CD4-positive, alpha-beta T cell treated with Interleukin-4 for 4 hours (primary cell): ENCODE measurements at places on chromosomes 2 and 18.

DNA sequence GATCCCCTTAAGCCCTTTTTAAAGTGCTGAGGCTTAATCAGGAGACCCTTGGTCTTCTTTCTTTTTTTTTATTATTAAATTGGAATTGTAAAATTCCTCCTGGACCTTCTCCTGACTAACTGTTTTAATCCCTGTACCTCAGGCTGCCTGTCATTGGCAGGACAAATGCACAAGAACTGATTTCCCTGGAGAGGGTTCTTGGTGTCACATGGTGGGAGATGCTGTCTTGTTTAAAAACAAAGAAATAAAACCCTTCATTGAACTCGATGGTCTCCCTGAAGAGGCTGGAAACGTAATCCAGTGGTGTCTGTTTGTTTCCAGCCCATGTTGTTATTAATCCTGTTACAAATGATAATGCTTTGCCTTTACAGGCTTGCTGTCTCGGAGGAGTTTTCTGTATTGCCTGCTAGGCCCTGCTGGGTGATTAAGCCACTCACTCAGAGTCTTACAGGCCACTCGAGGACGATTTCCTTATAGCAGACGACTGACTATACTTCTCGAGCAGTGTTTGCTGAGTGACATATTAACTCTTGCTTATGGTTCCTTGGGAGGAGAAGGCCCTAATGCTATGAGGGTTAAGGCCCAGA lies 100.5 kb upstream of the MGAT5 start:
- DNase-seq = no peak

- DNase-seq = peak; percentile 26
These were observed 14.2 kb downstream of the PMS1 start for GRCh38 chr2:189798312-189799029.

GRCh38 chr2:110842048-110842447 lies 109.7 kb downstream of the ACOXL start:
- DNase-seq = no peak

GRCh38 chr2:27893006-27893405 lies 2.5 kb downstream of the BABAM2 start:
- peak; percentile 69 for DNase-seq

DNA sequence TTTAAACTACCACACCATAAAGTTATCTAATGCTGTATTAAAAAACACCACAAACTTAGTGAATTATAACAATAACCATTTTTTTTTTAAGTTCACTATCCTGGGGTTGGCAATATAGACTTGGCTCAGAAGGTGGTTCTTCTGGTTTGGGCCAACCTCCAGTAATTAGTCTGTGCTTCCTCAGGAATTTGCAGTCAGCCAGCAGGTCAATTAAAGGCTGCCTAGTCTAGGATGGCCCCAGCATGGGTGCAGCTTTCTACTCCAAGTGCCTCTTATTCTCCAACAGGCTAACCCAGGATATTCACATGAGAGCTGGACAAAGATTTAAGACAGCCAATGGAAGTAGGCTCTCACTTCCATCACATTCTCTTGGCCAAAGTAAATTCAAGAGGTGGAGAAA lies 379.1 kb upstream of the FIGN start:
- DNase-seq = no peak

- DNase-seq = no peak
These were observed 36.6 kb upstream of the LNPK start for GRCh38 chr2:176038694-176039093.

GRCh38 chr2:8648441-8649213 lies 33.2 kb upstream of the ID2 start:
- no peak for DNase-seq

DNA sequence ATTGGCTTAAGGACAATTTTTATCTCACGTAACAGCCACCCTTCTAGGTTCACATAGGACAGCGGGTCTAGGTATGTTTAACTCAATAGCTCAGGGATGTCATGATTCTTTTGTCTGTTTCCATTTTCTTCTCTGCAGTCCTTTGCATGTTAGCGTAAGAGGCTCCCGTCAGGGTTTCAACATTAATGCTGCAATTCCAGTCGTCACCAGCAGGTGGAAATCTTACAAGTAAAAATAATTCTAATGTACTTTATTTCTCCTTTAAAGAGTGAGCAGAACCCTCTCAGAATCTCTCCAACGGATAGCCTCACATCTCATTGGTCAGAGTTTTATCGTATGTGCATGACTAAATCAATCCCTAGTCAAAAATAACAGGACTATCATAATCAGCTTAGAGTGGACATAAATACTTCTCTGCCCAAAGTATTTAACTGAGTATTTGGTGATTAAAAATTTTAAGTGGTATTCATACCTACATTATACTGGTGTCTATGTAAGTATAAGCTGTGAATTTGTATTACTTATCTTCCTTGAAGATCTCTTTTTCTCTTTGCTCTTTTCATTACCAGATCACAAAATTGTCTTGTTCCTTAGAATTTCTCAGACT lies 487.2 kb upstream of the GCFC2 start:
- DNase-seq = peak; percentile 35

DNA sequence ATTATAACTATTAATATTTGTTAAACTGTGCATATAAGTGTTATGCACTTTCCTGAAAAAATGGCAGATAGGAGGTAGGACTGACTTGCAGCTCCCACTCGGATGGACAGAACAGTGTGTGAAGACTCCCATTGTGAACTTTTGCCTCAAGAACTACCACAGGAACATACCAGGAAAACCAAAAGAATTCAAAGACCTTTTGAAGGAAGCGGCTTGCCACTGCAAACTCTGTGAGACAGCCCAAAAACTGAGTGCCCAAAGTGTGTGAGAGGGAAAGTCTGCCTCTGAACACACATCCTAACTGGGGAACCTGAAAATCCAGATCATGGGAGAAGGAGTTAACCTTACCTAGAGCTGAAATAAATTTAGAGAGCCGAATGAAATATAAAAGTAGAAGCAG lies 171.0 kb downstream of the ZBTB7C start:
- no peak for DNase-seq
